ENCODE measurements at places on chromosomes 5 and 9.

DNA sequence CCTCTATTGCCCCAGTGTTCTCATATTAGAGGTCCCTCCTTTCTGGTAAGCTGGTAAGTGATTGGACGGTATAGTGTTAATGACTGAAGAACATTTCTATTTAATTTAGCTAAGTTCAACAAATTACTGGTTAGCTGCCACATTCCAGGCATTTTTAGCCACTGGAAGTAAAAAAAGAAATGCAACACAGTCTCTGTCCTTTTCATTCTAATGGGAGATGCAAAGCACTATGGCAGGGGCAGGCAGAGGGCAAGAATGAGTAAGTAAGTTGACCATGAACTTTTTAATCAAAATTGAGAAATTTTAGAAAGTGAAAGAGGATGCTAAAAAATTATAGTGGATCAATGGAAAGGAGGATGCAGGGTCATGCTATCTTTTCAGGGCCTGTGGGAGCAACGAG, 137.4 kb downstream of the GPBP1 start:
- DNase-seq = no peak

DNA sequence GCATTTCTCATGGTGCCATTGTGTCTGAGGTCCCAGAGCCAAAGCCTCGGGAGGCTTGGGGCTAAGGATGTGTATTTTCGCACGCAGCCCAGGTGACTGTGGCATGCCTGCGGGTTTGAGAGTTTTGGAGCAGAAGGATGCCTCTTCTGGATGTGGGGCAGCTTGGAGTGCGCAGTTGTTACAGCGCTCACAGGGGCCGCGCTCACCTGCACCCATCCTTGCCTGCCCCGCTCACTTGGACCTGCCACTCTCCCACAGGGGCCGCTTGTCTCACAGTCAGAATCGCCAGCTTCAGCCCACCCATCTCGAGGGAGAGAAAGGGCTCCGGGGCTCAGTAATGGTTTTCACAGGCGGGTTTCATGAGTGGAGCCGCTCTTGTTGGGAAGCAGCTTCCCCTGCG, 132.9 kb downstream of the MVB12B start:
- no peak for DNase-seq

- DNase-seq = no peak
These were observed 7.0 kb upstream of the AK1 start for GRCh38 chr9:127884427-127884911.

DNA sequence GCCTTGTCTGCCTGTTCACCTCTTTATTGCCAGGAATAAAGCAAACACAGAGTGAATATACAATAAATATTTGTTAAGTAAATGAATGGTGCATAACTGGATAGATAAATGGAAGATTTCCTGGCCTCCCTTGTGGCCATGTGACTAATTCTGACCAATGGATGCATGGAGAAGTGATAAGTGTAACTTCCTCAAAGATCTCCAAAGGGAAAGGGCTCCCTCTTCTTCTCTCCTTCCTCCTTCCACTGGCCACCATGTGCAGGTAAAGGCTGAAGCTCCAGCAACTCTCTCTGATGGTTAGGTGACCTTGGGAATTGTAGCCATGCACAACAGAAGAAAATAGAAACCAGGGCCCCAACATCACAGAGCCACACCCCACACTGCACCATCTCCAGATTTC, 174.4 kb downstream of the EBF1 start:
- DNase-seq = no peak

- DNase-seq = no peak
These were observed 621 bp downstream of the AK6 start for GRCh38 chr5:69368458-69369339.

- no peak for DNase-seq
These were observed 12.5 kb upstream of the IGFBPL1 start for GRCh38 chr9:38436708-38437107.

DNA sequence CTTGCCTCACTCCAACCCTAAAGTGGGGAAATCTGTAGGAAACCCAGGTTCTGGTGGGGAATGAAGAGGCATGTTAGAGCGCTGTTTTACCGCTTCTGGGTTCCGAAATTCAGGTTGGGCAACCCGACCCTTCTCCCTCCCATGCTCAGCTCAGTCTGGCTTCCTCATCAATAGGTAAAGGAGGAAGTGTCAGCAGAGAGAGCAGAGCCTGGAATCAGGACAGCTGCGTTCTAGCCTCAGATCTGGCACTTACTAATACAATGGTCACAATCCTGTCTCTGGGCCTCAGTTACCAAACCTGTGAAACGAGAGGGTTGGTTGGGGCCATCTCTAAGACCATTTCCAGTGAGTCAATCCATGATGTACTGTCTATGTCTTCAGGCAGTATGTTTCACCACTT, 16.2 kb upstream of the TNIP1 start:
- no peak for DNase-seq

- no peak for DNase-seq
These were observed 276.0 kb upstream of the MPDZ start for GRCh38 chr9:13555516-13555915.

DNA sequence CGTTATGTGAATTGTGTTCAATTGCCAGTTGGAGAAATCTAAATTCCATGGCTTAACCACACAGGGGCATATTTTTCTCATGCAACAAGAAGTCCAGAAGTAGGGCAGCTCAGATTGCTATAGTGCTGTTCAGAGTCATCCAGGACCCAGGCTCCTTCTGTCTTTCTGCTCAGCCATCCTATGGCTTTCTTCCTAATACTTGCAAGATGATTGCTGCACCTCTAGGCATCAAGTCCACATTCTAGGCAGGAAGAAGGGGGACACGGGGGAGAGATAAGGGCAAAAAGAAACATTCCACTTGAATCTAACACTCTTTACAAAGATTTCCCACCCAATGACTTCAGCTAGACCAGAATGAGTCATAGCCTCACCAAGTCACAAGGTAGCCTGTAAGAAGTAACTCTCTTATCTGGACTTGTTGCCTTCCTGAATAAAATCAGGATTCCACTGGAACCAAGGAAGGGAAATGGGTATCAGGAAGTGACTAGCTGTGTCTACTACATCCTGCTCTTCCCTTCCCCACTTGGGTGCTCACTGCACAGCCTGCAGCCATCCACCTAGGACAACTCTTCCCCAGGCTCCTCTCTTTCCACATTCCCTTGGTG, 5.3 kb downstream of the ERAP2 start:
- DNase-seq = peak; percentile 59

DNA sequence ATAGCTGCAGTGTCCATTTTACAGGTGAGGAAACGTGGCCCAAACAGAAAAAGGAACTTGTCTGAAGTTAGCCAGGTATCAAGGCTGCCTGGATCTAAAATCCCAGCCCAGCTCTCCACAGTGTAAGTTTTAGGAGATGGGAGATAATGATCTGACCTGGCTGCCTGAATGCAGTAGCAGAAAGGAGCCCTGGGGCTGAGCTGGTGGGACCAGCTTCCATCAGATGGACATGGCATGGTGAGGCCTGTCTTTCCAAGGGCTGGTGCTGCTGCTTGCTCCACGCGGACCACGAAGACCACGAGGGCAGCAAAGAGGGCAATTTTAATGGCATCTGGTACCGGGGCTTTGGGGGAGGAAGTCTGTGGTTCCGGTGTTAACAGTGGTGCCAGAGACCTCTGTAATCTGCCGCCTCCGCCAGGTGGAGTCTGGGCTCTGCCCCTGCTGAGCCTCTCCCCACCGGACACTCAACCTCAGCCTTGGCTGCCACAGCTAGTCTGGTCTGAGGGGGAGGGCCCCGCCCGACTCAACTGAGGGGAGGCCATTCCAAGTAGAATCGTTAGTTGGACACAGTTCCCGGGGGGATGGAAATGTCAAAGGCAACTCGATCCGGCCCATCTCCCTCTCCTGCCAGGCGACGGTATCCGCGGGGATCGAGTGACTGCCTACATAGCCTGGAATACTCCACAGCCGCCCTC, 650 bp downstream of the MYORG start:
- DNase-seq = peak; percentile 32

DNA sequence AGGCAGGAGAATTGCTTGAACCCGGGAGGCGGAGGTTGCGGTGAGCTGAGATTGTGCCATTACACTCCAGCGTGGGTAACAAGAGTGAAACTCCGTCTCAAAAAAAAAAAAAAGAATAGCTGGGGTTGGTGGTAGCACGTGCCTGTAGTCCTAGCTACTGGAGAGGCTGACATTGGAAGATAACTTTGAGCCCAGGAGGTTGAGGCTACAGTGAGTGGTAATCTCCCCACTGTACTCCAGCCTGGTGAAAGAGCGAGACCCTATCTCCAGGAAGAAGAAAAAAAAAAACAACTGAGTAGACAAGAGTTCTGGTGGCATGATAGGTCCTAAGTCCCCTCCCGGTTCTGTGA, 26.3 kb downstream of the GOLGA2 start:
- DNase-seq = no peak

DNA sequence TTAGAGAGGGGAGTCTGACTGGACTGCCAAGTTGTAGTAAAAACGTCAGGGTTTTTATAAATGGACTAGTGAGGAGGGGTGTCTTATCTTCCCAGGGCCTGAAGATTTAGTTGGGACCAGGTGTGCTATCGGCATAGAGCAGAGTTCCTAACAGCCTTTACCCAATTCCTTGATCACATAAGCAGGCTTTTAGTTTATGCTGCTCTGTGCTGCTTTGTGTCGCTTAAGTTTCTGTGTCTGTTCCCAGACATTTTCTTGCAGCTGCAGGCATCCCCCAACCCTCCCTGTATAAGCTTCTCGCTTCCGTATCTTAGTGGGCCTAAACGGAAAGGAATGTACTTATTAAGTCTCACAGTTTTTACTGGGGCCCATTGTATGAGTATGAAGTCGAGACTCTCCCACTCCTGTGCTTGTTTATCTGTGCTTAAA, 2.6 kb upstream of the SMC5 start:
- DNase-seq = peak; percentile 91

DNA sequence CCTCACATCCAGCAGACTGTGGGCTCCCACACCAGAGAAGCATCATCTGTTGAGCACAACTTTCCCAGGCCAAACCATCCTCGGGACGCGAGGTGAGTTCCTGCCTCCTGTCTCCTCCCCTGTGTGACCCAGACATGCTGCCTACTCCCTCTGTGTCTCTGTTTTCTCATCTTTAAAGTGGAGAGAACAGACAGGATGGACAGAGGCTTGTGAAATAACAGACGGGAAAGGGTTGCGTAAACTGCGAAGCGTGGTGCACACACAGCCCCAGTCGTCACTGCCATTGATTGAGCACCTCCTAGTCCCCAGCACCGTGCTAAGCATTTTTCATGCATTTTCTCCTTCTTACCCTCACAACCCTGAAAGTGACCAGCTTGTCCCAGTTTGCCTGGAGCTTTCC, 52.1 kb upstream of the LMX1B start:
- no peak for DNase-seq

GRCh38 chr9:138072161-138072842, 194.7 kb downstream of the CACNA1B start:
- no peak for DNase-seq

- no peak for DNase-seq
These were observed 67.6 kb downstream of the ANKRD33B start for GRCh38 chr5:10631316-10631996.

DNA sequence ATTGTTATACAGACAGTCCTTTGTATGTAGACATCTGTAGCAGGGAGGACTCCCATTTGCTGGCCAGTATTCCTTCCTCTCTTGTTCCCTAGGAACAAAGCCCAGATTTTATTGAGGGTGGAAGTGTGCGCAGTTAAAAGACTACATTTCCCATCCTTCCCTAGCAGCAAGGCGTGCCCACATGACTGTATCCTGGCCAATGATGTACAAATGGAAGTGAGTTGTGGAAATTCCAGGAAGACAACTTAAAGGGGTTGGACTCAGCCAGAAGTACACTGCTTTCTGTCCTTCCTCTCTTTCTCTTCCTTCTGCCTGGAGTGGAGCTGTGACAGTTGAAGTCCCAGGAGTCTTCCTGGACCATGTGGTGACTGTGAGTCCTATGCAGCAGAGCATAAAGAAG, 89.0 kb downstream of the HRH2 start:
- peak; percentile 33 for DNase-seq

DNA sequence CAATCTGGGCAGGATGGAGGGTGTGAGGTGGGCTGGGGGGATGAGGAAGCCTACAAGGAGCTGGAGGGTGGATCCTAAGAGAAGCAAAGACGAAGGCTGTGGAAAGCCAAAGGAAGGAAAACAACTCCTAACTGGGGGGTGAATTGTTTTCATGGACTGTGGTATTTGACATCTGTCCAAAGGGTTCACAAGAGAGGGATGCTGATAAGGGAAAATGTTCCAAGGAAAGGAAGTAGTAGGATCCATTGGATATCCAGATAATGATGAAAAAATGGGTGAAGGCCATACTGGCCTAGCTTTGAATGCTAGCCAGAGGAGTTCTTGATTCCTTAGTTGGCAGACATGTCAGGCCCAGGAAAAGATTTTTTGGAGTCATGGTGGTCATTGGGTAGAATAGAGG, 51.8 kb upstream of the FOXI1 start:
- DNase-seq = no peak

Data from ELR (cell line).